Kidney tubule cell (primary cell): ENCODE measurements at places on chromosomes 6 and 20.

GRCh38 chr6:34791164-34791700 lies 651 bp upstream of the BLTP3A start:
- peak; percentile 45 for DNase-seq

- DNase-seq = peak; percentile 42
Observed at GRCh38 chr20:61253264-61253639, 1.2 kb downstream of the CDH4 start.

DNA sequence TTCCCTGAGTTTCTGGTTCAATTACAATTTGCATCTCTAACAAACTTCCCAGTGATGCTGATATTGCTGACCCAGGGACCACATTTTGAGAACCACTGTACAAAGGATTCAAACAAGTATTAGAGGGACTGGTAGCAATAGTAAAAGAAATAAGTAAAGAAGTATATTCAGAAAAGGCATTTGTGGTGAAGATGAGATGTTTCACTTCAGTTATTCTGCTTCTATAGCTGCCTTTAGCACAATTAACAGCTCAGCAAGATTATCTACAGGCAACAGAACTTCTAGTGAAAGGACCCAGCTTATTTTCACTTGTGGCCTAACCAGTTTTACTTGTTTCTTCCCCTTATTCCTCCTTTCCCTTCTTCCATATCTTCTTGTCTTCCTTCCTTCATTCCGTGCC lies 149.4 kb downstream of the PHF3 start:
- no peak for DNase-seq

GRCh38 chr6:134419716-134420115 lies 101.8 kb upstream of the SGK1 start:
- peak; percentile 86 for DNase-seq

- DNase-seq = peak; percentile 50
Observed at GRCh38 chr20:58081846-58082245, 146.6 kb downstream of the ANKRD60 start.

DNA sequence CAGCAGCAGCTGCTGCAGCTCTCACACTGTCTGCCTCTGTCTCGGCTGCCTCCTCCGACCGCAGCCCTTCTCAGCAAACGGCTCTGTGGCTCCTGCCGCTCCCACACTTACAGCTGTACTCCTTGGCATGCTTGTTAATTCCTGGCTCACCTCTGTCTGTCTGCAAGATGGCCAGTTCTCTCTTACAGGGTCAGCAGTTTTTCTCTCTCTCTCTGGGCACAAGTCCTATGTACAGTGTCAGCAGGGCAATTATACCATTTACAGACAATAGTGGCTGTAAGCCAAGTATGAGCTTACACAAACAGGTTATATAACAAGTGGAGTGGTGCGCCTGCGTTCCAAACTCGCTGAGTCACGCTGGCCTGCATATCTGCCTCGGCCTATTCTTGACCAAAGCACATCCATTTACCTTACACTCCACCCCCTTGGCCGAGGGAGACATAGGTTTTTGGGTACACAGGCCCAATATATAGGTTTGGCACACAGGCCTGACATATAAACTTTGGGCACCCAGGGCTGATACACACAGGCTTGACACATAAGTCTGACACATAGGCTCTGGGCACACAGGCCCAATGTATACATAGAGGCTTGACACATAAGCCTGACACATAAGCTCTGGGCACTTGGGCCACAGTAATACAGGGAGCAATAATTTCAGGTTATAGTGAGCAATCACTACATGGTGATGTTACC lies 4.4 kb downstream of the ZKSCAN3 start:
- DNase-seq = peak; percentile 55

DNA sequence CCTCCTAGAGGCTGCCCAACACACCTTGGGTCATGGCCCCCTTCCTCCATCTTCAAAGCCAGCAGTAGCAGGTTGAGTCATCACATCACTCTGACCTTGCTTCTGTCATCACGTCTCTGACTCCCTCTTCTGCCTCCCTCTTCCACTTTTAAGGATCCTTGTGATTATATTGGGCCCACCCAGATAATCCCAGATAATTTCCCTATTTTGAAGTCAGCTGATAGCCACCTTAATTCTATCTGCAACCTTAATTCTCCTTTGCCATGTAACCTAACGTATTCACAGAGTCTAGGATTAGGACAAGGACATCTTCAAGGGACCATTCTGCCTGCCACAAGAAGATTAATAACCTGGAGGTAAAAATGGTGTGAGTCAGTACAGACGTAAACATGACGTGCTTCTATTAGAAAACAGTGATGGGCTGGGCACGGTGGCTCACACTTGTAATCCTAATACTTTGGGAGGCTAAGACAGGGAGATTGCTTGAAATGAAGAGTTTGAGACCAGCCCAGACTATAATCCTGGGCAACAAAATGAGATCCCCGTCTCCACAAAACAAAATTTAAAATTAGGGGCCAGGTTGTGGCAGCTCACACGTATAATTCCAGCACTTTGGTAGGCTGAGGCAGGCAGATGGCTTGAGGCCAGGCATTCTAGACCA lies 3.3 kb downstream of the ZSWIM3 start:
- DNase-seq = no peak
